ENCODE measurements at places on chromosomes 2 and 18.

- no peak for DNase-seq
Measured at GRCh38 chr18:1797235-1797634, 774.1 kb downstream of the METTL4 start.

DNA sequence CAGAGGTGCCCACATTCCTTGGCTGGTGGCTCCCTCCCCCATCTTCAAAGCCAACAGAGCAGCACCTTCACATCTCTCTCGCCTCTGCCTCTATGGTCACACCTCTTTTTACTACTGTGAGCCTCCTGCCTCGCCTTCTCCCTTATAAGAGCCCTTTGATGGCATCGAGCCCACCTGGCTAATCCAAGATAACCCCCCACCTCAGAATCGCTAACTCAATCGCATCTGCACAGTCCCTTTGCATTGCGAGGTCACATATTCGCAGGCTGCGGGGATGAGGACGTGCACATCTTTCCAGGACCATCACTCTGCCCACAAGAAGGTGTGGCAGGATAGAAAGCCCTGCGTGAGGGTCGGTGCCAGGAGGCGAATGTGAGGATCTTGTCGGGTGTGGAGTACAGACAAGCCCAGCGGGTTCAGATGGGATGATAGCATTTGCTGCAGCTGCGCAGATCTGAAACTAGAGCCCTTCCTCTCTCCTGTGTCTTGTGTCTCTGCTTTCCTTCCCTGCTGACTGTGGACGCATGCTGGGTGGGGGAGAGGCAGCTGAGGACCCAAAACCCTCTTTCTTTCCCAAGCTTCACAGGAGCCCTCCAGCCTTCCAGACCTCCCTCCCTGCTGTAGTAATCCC is 148.3 kb upstream of the HDAC4 start:
- no peak for DNase-seq

- DNase-seq: peak; percentile 63
Measured at GRCh38 chr2:170554278-170554955, 160.7 kb upstream of the SP5 start.

DNA sequence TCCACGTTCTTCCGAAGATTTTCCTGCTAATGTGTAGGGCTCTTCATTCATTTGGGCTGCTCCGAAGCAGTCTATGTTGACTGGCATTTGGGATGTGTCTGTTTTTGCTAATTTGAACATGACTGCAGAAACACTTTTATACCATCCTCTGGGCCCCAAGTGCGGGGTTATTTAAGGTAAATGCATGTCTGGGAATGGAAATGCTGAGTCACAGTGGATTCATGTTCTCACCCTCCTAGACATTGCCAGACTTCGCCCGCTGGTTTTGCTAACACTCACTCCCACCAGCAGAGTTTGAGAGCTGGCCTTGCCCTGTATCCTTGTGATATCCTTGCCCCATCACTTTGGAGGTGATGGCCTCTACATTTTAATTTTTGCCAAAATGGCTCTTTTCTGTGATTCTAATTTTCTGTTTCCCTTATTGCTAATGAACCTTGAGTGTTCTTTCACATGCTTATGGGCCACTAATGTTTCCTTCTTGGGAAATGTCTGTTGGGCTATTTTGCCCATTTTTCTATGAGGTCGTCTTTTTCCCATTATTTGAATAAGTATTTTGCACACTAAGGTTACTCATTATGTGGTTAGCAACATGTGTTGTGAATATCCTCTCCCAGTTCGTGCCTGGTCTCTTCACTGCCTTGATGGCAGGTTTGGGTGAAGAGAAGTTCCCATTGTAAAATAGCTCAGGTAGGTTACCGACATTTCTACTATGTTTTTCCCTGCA is 204.1 kb downstream of the GLI2 start:
- DNase-seq: no peak

DNA sequence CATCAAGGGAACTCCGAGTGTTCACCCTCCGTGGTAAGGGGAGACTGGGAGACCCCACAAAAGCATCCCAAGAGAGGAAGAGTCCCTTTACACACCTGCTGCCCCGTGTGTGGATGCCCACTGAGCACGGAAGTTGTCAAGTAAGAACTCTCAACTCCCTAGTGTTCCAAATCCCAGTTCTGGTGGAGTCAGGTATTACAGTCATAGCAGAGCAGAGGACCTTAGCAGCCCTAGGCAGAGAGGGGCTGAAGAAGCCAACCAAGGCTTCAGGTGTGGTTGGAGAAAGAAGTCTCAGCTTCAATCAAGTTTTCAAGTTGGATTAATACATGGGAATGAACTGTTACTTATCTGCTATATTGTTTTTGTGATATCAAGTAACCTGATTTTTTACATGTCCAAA is 512.5 kb downstream of the RNF144A start:
- DNase-seq: no peak

DNA sequence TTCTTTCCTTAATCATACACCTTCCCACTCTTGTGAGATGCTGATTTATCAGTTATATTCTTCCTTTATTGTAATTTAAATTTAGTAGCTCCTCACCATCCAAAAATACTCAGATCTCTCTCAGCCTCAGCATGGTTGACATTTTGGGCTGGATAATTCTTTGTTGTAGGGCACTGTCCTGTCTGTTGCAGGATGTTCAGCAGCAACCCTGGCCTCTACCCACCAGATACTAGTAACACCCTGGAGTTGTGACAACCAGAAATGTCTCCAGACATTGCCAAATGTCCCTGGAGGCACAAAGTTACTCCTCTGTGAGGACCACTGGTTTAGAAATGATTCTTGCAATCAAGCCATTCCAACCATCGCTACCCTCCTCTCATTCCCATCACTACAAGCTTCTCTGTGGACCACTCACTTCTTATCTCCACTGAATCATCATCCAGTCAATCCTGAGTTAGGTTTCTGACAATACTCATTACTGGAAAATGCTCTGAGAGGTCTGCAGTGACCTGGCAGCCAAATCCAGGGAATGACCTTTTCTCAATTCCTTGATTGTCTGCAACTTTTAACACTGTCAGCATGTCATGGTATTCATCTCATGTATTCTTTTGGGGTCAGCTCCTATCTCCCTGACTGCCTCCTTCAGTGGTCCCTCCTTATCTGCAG is 43.3 kb downstream of the OSBPL6 start:
- no peak for DNase-seq

DNA sequence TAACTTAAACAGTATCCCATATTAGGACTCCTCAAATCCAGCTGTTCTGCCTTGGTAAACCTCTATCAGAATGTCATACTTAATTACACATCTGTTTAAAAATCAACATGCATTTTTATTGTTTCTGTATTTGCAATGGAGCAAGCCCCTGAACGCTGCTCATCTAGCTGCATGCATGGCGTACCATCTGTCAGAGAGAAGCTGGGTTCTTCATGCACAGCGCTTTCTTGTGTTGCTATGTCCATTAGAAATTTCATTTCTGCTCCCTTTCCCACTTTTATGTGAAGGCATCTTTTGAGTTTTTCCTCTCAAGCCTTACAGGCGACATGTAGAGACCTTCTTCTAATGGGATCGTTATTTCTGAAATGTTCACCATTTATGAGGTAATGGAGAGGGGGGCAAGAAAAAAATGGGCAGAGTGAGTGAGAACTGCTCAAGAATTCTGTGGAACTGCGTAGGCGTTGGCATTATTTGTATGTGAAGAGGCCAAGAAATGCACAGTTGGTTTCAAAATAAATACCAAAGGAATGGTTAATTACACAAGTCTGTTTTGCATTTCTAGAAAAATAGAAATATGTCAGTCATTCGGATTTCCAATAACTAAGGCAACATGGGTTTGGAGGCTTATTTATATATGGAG is 31.6 kb downstream of the INSIG2 start:
- no peak for DNase-seq

DNA sequence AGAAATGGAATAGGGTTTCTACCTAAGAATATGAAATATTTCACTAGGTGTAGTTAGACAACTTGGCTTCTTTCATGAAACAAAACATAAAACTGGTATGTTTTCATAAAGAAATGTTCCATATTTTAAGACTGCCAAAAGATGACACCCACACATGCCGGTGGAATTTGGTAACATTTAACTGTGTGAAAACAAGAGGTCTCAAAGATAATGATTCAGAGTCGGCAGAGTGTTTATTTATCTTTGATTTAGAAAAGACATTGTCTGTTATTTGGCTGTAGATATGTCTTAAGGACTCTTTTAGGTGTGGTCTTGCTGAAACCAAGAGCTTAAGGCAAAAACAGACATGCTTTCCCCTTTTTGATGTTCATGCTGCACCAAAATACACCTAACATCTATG is 63.5 kb upstream of the FN1 start:
- DNase-seq: no peak

DNA sequence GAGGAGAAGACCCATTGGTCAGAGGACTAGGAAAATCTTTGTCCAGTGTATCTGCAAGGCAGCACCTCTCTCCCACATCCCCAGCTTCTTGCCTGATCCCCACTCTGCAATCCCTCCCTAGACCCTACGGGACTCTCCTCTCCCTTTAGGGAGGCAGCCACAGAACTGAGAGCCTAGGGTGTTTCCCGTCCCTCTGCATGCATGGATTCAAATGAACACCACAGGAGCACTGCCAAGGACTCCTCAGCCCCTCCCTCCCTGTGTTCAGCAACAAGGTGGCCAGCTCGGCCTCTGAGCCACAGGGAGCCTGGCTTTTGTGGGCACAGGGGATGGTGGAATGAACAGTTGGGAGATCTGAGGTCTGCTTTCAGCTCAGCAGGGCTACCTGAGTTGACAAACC is 117.1 kb downstream of the TXNL1 start:
- DNase-seq: no peak

DNA sequence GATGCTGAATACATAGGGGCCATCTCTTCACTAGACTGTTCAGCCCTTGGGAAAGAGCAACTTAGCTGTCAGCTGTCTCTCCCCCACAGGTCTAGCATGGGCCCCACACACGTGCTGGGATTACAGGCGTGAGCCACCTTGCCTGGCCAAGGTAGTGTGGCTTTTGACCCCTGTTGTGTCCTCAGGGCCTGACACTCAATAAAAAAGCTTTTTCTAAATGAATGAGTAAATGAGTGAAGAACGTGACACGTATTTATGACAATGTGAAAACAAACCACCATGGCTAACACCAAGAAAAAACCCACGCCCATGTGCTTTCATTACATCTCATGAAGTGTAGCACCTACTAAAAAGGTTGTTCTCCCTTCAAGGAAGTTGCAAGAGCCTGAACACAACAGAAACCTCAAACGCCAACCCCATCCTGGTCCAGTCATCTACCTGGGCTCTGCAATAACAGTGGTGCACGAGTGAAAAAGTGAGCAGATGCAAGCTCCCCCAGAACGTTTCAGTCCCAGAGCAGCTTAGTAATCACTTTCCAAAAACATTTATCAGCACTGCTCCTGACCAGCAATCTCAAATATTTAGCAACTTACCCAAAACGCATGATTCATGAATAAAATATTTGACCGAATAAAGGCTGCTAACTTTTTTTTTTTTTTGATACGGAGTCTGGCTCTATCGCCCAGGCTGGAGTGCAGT is 3.4 kb downstream of the WDFY1 start:
- DNase-seq: no peak

DNA sequence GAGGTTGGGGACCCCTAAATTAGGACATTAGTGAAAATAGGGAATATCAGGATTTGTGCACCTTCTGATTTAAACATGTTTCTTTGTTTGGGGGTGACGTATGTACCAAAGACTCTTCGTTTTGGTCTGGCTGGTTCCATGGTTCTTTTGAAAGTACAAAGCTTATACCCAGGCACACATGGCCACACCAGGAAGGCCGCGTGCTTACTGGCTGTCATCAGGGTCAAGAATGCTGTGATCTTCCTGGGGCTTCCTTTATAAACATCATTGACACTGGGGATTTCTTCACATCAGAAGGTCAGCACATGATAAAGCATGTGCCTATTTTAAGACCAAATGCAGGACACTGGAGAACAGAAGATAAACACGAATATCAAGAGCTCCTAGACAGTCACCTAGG is 230.6 kb upstream of the ID2 start:
- no peak for DNase-seq

- no peak for DNase-seq
Measured at GRCh38 chr2:20576598-20577115, 74.2 kb downstream of the HS1BP3 start.

- DNase-seq: no peak
Measured at GRCh38 chr2:167582619-167583018, 664.8 kb downstream of the STK39 start.

GRCh38 chr2:64359171-64359891 is 94.6 kb upstream of the LGALSL start:
- DNase-seq: no peak

DNA sequence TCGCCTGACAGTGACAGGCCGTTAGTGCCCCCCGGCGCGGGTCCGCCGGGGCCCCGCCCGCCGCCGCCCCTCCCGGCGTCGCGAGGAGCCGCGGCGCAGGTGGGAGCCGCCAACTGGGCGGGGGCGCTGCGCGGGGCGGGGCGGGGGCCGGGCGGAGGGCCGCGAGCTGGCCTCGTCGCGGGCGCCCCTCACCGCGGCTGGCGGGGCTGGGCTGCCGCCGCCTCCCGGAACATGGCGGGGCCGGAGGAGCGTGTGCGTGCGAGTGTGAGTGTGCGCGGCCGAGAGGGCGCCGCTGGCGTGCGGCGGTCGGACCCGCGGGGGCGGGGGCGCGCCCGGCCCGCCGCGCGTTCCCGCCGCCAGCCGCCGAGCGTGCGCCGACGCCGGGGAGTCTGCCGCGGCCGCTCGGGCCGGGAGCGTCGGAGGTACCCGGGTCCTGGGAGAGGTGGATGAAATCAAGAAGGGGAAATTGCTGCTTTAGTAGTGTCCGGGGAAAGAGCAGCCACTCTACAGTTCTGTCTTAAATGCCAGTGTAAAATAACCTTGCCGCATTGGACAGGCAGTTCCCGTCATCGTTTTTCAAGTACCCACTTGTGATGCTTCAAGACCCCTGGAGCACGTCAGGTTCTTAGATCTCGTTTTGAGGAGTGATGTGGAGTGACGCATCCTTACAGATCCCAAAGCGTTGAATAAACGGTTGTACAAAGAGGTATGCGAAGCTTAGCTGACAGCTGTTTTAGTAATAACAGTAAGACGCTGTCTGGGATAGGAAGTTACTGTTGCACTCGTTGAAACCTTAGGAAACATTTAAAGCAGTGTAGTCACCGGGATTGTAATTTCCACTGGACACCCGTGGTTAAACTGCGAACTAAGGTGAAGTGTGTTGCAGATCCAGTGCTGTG is 836 bp downstream of the ANKRD12 start:
- peak; percentile 78 for DNase-seq

DNA sequence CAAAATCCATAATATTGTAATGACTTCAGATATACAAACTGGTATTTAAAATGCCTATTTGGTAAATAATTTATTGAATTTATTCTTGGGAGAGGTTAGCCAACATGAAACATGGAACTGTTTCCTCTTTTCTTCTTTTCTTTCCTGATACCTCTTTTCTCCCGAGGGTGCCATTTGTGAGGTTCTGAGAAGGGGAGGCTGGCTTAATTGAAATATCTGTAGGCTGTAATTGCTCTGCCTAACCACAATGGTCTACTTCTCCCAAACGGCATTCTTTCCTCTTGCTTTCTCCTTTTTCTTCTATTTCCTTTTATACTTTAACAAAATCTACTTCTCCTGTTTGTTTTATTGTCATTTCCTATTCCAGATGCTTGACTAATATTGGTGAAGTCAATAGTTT is 114.9 kb downstream of the TCF4 start:
- no peak for DNase-seq

Data from sciatic nerve (tissue), 2 donors.